GM04504 (cell line): ENCODE measurements at places on chromosomes 2 and 18.

DNA sequence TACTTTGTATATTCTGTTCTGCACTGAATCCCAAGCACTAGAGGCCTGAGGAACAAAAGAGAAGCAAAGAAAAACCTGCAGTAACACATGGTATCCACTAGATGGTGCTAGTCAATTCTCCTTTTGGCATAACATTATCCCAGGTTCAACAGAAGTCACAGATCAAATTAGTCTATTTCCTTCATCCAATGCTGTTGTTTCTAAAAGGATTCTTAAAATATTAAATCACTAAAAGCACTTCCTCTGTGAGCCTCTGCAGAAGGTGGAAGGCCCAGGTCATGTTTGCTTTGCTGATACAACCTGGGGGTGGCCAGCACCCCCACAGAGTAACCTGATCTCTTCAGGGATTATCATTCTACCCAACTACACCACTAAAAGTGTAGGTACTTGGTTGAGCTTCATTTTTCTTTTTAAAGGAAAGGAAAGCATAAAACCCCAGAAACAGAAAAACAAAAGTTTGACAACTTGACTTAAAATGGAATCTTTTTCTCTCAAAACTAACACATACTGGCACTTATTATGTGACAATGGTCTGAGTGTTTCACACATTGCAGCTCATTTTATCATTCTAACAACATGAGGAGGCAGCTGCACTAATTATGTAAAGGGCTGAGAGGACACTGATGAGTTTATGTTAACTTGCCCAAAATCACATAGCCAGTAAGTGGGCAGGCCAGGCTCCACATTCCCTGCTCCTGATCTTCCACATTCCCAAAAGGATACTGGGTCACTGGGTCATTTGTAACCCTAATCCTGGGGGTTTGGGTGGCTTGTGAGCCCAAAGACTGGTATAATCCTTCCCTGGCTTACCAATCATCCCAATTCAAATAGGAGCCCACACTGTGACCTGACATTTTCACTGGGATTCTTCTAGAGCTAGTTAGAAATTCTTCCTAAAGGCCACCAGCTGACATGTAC is 66.8 kb upstream of the DNER start:
- DNase-seq: peak; percentile 10

GRCh38 chr18:9631814-9632496 is 17.6 kb upstream of the PPP4R1 start:
- peak; percentile 55 for DNase-seq

DNA sequence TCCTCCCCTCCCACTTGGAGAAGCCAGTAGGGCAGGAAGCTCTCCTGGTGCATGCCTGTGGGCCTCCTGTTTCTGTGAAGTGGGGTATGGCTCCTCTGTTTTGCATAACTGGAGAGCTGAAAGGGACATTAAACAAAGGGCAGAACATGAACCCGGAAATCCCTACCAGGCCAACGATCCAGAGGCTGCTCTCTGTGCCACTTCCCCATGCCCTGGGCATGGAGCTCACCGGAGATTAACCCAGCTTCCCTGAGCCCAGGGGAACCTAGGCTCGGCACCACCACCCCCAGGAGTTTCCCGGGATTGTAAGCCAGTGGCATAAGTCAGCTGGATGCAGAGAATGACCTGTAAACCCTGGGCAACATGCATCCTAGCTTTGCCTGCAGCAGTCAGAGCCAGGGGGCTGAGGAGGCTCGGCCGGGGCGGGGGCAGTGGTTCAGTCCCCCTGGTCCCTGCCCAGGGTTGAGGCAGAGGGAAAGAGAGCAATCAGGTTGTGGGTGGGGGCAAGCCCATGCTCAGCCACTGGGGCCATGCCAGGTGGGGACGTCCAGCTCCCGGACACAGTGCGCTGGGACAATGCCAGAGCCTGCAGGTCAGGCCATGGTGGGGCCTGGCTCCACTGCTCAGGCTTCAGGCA is 49.5 kb downstream of the TIMM21 start:
- no peak for DNase-seq

DNA sequence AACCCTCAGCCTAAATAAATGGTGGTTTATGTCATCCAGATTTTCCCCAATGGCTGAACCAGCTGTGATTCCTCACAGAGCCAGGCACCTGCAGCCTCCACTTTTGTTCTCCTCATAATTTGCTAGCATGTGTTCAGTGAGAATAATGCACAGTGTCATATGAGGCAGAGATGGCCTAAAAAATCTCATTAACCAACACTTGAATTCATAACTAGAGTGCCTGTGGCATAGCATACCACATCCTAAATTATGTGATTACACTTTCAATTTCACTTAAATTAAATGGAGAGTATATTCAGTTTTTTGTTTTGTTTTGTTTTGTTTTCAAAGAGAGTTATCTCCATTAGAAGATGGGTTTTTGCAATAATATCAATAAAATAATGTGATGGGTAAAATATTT is 488.0 kb downstream of the CBLN2 start:
- no peak for DNase-seq

DNA sequence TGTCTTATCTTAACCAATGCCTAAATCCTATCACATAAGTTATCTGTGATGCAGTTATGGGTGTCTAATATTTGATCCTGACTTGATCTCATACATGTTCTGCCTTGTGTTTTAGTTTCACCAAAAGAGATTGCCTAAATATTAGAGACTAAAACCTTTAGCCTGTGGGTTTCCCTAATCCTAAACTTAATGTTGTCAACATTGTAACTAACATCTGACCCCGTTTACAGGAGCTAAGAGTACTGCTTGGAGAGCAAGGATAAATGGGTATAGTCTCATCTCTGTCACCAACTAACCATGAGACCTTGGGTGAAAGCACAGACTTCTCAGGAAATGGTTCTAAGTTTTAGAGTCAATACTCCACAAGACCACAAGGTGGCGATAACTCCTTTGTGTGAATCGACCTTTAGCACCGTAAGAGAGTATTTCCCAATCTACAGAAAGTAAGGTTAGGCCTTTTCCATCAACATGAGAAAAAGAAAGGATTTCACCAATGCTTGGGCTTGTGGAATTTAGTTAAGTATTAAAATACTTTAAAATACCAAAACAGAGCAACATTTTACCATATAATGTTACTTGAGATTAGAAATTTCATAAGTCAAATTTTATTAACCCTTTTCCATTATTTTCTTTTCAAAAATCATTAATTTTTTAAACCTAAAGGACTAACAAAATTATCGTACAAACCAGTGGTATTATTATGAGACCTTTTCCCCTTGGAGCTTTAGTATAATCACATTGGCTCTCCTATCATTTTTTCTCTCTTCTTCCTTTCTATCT is 60.5 kb downstream of the G6PC2 start:
- DNase-seq: peak; percentile 48

DNA sequence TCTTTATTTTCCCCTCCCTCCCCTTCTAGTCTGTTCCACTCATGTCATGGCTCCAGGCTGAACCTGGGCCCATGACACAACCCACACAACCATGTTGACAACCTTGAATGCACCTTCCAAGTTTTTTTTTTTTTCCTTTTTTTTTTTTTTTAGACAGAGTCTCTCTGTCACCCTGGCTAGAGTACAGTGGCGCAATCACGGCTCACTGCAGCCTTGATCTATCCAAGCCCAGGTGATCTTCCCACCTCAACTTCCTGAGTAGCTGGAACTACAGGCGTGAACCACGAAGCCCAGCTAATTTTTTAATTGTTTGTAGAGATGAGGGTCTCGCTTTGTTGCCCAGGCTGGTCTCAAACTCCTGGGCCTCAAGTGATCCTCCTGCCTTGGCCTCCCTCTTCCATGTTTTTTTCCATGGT is 21.9 kb upstream of the ROCK2 start:
- no peak for DNase-seq

DNA sequence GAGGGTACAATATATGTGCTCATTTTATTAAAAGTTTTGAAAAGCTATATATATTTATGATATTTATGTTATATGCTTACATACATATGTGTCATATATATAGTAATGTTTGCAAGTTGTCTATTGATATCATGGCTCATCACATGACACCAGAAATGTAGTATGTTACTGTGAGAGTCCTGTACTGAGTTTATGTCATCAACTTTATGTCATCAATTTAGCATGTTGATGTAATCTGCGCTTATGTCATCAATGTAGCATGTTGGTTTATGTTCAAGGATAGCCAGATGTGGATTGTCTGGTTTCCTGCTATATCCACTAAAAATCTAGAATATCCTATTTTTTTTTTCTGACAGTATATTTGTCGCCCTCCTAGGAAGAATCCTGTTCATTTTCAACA is 77.4 kb downstream of the APLF start:
- DNase-seq: no peak

- no peak for DNase-seq
These were observed 7.1 kb upstream of the SOS1 start for GRCh38 chr2:39127973-39128372.

DNA sequence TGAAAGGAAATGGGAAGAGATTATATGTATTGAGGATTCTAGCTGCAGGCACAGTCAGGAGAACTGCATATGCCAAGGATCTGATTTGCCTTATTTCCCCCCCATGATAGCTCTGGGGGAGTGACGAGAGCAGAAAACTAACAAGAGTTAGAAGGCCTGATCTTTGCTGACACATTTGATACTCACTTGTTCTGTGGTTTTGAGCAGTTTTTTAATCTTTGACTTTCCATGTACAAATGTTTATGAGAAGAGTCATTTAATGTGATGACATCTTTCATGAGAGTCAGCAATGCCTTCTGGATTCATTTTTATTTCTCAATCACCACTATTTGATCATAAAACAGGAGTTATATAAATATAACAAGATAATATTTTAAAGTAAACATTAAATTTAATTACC is 12.7 kb upstream of the SERPINB7 start:
- peak; percentile 71 for DNase-seq

DNA sequence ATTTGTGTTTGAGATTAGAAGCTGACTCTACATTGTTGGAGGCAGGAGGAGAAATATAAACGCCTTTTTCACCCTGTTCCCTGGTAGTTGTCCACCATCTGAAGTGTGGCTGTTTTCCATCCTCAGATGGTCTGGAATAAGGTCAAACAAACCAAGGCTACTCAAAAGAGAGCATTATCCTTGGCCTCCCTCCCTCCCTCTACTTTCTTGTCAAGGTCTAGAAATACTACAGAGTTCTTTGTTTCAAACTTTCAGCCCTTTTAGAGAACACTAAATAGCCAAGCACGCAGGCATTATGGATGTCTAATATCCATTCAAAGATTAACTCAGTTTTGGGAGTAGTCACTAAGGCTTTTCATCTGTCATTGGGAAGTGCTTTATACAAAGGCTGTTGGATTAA is 215.8 kb upstream of the ITGA4 start:
- no peak for DNase-seq

DNA sequence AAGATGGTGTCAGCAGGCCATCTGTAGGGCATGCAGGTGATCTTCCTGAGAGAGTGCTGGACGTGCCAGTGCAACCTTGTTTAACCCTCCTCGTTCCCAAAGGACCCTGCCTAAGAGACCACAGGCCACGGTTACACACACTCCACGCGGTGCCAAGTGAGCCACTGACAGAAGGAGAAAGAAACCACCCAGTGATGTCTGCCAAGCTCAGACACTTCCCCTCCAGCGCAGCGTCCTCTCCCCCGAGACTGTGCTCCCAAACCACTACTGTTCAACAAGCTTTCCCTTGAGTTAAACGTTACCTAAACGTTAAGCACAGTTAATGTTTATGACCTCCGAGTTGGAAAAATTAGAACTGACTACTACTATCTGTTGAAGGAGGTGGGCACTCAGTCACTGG is 119.1 kb upstream of the NCK2 start:
- DNase-seq: no peak

DNA sequence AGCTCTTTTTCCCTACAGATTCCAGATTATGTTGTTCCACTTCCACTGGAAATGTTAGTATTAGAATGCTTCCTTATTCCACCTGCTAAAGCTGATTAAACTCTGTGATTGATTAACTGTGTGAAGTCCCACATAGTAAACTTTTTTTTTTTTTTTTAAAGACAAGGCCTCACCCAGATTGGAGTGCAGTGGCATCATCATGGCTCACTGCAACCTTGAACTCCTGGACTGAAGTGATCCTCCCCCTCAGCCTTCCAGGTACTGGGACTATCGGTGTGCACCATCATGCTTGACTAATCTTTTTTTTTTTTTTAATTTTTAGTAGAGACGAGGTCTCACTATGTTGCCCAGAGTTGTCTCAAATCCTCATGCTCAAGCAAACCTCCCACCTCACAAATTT is 108.5 kb upstream of the RBMS1 start:
- no peak for DNase-seq

GRCh38 chr2:84989422-84989821 is 18.5 kb downstream of the KCMF1 start:
- DNase-seq: no peak

GRCh38 chr2:64192125-64192479 is 47.9 kb upstream of the PELI1 start:
- DNase-seq: no peak

DNA sequence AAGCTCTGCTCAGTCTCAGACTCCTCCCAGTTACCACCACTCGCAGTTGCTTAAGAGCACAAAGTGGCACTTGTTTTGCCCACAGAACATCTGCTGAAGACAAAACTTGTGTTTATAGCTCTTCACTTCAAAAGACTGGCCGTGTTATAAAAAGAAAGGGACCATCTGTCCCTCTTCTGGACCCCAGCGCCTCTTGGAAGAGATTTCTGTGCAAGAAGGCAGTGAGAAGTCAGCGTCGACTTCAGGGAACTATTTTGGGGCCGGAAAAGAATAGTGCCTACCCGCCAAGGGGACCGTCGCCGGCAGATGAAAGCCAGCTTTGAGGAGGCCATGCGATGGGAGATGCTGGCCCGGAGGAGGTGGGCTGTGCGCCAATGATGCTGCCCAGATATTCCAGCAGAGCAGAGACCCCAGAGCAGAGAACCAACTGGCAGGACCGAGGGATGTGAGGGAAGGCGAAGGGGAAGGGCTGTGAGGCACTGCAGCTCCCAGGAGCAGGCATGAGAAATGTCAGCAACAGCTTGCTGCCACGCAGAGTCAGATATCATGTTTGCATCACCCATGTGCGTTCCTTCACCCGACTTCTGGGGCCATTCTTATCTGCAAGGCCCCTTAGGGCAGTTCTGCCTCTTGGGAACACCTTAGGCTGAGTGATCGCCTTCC is 270.9 kb downstream of the ATAD2B start:
- no peak for DNase-seq

GRCh38 chr18:13237641-13238040 is 19.1 kb downstream of the LDLRAD4 start:
- DNase-seq: no peak

DNA sequence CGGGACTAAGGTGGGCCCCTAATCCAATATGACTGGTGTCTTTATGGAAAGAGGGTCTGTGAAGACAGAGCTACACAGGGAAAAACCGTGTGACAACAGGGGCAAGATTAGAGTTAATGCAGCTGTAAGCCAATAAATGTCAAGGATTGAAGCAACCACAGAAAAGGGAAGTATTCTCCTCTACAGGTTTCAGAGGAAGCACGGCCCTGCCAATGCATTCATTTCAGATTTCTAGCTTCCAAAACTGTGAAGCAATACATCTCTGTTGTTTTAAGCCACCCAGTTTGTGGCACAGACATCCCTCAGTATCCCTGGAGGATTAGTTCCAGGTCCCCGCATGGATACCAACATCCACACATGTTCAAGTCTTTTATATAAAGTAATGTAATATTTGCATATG is 48.8 kb downstream of the SPP2 start:
- no peak for DNase-seq
